Heart left ventricle (tissue), 16 donors: ENCODE measurements at places on chromosomes 2 and 18. TPM values are rescaled to one million over a fixed set of nuclear protein-coding genes. Genes with fewer than 3 reads are reported as not detected.

Gene LRPPRC
- 116 TPM for total RNA-seq

GRCh38 chr18:39519741-39520140 lies 1954.1 kb upstream of the CELF4 start:
- no peaks in the 10 kb centered on the region for H3K27me3 ChIP-seq
- DNase-seq = no peak
- H3K36me3 ChIP-seq = no peaks in the 10 kb centered on the region
- H3K4me3 ChIP-seq = no peak overlapping the region
- no peaks in the 10 kb centered on the region for H3K4me1 ChIP-seq
- H3K27ac ChIP-seq = no peak overlapping the region

DNA sequence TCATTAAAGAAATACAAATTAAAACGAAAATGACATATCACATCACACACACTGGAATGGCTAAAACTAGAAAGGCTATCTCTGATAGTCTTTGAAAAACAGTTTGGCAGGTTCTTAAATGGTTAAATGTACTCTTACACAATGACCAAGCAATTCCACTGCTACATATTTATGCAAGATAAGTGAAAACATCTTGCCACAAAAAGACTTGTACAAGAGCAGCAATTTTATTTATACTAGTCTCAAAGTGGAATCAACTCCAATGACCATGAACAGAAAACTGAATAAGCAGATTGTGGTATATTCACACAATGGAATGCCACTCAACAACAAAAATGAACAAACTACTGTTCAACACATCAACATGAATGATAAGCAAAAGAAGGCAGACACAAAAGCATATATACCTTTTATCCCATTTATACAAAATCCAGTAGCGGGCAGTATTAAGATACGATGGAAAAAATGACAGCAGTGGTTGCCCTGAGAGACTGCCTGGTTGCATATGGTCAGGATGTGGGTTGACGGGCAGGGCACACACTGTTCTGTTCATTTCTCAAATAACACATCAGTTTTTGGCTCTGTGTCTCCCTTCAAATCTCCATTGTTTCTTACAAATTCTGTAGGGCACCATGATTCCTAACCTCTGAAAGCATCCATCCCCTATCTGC lies 25.4 kb downstream of the SP100 start:
- no peak for DNase-seq
- no peak overlapping the region for H3K27ac ChIP-seq
- peaks cover 34% of the 10 kb centered on the region for H3K4me1 ChIP-seq
- H3K27me3 ChIP-seq = no peaks in the 10 kb centered on the region

Gene TLX2
- not detected for total RNA-seq

GRCh38 chr2:149904352-149905175 lies 317.0 kb upstream of the MMADHC start:
- no peak for DNase-seq
- no peaks in the 10 kb centered on the region for H3K27me3 ChIP-seq
- no peaks in the 10 kb centered on the region for H3K36me3 ChIP-seq
- H3K27ac ChIP-seq = no peak overlapping the region
- no peaks in the 10 kb centered on the region for H3K4me1 ChIP-seq

Gene CXCR4
- 3.2 TPM for total RNA-seq
